ENCODE measurements at places on chromosomes 7 and 10.
A peak's percentile ranks its signal among the peaks of the same experiment; 100 is the strongest.

GRCh38 chr7:100611983-100612729 lies at the start of gene MOSPD3:
Gene MOSPD3 (plus strand): TSS chr7:100612540. CDS start chr7:100612792, 252 bp downstream.
- peak; percentile 97 for DNase-seq

DNA sequence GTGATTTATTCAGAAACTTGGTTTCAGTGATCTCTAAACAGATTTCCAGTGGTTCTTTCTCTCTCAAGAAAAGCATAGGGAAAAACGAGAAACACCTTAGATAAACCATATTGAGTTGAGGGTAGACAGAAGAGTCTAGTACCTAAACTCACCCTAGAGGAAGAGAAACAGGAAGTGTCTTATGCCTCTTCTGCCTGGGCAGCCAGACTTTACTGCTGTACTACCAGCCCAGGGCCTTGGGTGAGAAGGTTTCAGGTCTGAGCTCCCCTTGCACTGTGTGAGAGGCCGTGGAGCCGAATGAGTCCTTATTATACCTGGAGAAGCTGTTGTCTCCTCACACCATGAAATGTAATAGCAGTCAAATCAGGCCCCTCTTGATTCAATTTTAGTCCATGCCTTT lies 18.2 kb downstream of the HIF1AN start:
- no peak for DNase-seq

DNA sequence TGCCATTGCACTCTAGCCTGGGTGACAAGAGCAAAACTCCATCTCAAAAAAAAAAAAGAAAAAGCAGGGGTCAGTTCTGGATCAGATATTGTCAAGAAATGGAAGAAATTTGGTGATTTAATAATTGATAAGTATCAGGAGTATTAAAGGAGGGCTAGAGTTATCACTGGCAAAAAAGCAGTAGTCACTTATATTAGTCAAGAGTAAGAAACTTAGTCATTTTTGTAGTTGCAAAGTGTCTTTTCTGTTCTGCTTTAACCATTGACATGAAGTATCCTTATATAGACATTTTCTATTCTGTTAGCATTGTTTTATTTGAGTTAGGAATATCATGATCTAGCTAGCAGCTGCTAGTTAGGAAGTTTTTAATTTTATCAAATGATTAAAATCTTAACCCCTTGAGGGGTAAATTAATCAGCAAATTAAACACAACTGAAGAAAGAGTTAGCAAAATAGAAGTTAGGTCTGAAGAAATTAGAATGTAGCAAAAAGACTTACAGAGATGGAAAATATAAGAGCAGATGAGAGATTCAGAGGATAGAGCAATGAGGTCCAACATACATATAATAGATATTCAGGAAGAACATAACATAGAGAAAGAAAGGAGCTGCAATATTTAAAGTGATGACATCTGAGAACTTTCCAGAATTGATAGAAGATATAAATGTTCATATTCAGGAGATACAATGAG lies 7.3 kb upstream of the CCDC6 start:
- DNase-seq, result no peak

DNA sequence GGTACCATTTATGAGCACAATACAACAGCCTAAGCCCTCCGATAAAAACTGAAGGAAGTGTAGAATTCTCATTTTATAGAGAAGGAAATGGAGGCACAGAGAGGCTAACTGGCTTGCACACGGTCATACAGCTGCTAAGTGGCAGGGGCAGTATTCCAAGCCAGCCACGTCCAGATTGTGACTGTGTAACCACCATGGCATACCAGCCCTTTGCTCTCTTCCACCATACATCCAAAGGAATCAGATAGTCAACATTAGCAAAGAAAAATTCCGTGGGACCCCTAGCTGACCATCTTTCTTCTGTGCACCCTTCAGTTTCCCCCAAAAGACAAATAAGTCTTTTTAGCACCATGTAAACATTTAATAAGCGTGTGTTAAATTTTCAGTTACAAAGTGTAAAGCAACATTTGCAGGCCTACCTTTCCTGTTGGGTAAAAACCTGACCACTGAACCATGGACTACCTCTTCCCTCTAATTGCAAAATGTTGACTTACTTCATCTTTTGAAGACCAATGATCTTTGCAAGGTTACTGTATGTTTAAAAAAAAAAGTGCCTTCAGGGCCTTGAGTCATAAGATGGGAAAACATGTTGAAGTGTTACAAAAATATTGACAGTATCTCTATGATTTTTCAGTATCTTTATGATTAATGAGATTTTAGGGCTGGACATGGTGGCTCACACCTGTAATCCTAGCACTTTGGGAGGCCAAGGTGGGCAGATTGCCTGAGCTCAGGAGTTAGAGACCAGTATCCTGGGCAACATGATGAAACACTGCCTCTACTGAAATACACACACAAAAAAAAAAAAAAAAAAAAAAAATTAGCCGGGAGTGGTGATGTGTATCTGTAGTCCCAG lies 24.3 kb upstream of the PDZD8 start:
- DNase-seq, result no peak

GRCh38 chr10:70191972-70192305 lies 21.6 kb upstream of the SAR1A start:
- DNase-seq, result no peak

DNA sequence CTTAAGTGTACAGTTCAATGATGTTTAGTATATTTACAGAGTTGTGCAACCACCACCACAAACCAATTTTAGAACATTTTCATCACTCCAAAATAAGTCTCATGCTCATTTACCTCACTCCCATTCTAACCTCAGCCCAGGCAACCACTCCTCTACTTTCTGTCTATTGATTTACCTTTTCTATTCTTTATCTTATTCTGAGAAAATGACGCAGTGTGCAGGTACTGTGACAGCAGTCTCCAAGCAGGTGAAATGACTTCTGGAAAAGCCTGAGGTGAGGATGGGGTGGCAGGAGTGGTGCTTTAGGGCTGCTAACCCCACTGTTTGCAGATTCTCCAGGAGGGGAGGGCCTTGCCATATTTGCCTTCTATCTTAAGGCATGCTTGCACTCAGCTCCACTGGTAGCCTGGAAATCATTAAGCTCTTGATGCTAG lies 39.5 kb downstream of the GARS1 start:
- DNase-seq, result no peak

DNA sequence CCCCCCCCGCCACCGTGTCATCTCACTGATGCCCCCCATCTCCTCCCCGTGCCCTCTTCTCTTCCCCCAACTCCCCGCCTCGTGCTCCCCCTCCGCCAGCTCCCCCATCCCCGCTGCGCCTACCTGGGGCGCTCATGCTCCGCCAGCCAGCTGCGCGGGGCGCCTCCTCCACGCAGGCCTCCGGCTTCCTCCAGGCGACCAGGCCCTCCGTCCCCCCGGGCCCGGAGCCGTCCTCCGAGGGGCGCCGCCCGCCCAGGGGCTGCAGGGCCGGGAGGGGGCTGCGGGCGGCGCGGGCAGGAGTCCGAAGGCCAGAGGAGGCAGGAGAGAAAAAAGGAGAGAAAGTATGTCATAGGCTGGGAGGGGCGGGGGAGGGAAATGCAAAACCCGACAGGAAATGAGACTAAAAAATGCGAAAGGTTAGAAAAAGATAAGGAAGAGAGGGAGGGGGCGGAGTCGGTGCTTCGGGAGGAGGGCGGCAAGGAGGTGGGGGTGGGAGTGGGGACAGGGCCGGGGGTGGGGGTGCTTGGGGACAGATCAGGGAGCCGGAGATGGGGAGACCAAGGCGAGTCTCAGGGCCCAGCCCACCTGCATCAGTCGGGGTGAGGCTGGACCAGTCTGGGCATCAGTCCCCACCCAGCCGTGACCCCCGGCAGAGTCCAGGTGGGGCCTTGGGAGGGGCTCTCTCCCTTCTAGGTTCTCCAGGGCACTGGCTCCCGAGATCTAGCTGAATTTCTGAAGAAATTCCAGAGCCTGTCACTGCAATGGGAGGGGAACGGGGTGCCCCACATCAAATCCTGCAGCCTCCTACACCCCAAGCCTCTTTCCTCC lies at the start of gene CARD11:
CARD11 (minus strand) TSS at position 324 of the 828 bp plus-strand sequence. CDS start 85,361 bp downstream, outside the sequence.
- peak; percentile 39 for DNase-seq

GRCh38 chr10:60662917-60663614 lies 115.2 kb upstream of the CDK1 start:
- no peak for DNase-seq

GRCh38 chr7:7117935-7118586 lies 64.3 kb upstream of the C1GALT1 start:
- DNase-seq, result no peak

GRCh38 chr10:113893570-113893969 lies 39.1 kb downstream of the NHLRC2 start:
- DNase-seq, result no peak

GRCh38 chr7:49791088-49791741 lies 17.8 kb downstream of the VWC2 start:
- no peak for DNase-seq

DNA sequence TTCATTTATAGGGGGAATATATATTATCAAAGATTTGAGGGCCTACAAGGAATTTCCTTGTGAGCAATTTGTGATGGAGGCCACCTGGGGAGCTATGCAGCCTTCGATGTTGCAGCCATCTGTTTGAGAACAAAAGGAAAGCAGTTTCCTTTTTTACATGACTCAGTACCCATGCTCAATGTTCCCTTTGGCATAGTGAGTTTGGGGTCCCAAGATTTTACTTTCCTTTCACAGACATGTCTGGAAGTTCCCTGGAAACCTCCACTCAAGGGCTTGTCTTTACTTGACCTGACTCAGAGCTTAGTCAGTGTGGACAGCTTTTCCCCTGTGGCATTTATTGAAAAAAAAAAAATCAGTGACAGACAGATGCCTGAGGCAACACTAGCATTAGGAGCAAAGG lies 73.5 kb upstream of the VIPR2 start:
- DNase-seq, result no peak

DNA sequence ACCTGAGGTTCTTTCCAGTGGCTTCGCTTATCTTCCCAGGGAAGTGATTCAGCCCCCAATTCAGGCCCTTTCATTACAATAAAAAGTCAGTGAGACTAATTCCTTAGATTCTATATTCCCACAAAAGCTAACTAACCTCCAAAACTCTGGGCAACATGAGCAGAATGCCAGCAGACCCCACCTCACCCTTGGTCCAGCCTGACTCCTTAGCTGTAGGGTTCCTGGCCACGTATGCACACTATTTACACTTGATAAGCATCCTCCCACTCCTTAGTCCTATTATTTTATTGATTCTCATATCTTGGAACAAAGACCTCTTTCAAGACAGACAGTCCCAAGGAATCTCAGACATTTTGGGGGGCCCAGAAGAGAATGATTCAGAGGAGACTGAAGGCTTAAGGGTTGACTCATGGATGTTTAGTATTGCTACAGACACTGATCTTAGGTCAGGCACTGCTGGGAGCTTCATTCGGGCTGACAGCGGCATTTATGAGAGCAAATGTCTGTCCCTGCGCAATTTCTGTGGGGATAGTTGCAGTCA lies 162.6 kb upstream of the GDF10 start:
- no peak for DNase-seq

- DNase-seq, result no peak
These were observed 118.4 kb upstream of the PDLIM1 start for GRCh38 chr10:95408983-95409873.

- no peak for DNase-seq
These were observed 220.5 kb upstream of the HGF start for GRCh38 chr7:81990395-81990794.

GRCh38 chr7:158028290-158028941 lies 559.2 kb downstream of the PTPRN2 start:
- no peak for DNase-seq
